ENCODE measurements at places on chromosomes 12 and 14. TPM values are rescaled to one million over a fixed set of nuclear protein-coding genes. Genes with fewer than 3 reads are reported as not detected.

- no peak overlapping the region for H3K27ac ChIP-seq
- no peaks in the 10 kb centered on the region for H3K27me3 ChIP-seq
- no peak overlapping the region for H3K4me3 ChIP-seq
- DNase-seq: no peak
Observed at GRCh38 chr12:15741082-15741481, 48.1 kb downstream of the EPS8 start.

DNA sequence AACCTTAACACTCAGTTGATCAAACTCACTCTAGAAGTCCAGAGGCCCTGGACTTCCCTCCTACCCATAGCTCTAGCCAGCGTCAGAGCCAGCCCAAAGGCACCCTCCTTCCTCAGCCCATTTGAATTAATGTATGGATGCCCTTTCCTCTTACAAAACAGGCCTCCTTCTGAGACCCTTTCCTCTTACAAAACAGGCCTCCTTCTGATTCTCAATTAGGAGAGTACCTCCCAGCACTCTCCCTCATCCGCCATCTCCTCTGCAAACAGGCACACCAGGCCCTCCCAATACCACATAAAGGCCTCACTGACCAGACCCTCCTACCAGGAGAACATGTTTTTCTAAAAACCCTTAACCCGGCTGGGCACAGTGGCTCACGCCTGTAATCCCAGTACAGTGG is 65.7 kb downstream of the MOK start:
- no peaks in the 10 kb centered on the region for H3K36me3 ChIP-seq
- peaks cover 15% of the 10 kb centered on the region for H3K4me1 ChIP-seq
- no peaks in the 10 kb centered on the region for H3K27me3 ChIP-seq
- no peak overlapping the region for H3K27ac ChIP-seq

- H3K27ac ChIP-seq: peak overlapping the region; percentile 2
- H3K36me3 ChIP-seq: peaks cover 22% of the 10 kb centered on the region
- no peak overlapping the region for H3K4me3 ChIP-seq
- H3K27me3 ChIP-seq: no peaks in the 10 kb centered on the region
Observed at GRCh38 chr14:74792249-74793039, 29.3 kb downstream of the YLPM1 start.

DNA sequence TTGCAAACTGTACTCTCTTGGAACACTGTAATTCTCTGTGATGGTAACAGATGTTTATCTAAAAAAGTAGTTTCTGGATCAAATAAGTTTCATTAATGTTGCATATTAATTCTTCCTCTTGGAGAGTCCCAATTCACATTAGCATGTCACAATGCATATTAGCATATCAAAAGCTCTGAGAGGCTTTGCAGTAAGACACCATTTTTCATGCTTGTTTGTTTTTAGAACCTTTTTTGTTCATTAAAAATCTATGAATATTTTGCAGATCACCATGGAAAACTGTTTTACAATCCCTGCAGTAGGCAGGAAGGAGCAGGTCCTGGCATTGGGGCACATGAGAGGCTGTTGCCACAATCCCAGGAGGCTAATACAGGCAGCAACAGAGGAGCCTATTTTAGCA is 180.7 kb downstream of the KCNH5 start:
- H3K4me1 ChIP-seq: no peaks in the 10 kb centered on the region
- no peaks in the 10 kb centered on the region for H3K27me3 ChIP-seq
- no peak overlapping the region for H3K4me3 ChIP-seq
- H3K36me3 ChIP-seq: no peaks in the 10 kb centered on the region
- no peak for DNase-seq

DNA sequence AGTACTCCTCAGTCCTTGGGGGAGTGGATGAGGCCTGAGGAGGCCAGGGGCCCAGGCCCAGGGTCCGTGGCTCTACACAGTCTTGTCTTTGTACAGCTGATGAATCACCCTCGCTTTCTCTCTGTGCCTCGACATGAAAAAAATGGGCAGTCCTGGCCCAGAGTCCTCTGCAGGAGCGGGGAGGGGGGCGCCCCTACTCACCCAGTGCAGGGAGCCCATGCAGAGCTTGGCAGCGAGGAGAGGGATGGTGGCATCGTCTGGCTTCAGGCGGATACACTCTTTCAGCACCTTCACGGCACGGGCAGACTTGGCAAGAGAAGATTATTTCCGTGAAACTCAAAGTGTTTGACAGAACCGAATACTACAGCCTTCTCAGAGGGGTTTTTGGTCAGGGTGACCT is 159.3 kb downstream of the TTC7B start:
- H3K36me3 ChIP-seq: peaks cover 27% of the 10 kb centered on the region
- no peaks in the 10 kb centered on the region for H3K27me3 ChIP-seq
- H3K4me1 ChIP-seq: peaks cover 6% of the 10 kb centered on the region
- H3K4me3 ChIP-seq: no peak overlapping the region

DNA sequence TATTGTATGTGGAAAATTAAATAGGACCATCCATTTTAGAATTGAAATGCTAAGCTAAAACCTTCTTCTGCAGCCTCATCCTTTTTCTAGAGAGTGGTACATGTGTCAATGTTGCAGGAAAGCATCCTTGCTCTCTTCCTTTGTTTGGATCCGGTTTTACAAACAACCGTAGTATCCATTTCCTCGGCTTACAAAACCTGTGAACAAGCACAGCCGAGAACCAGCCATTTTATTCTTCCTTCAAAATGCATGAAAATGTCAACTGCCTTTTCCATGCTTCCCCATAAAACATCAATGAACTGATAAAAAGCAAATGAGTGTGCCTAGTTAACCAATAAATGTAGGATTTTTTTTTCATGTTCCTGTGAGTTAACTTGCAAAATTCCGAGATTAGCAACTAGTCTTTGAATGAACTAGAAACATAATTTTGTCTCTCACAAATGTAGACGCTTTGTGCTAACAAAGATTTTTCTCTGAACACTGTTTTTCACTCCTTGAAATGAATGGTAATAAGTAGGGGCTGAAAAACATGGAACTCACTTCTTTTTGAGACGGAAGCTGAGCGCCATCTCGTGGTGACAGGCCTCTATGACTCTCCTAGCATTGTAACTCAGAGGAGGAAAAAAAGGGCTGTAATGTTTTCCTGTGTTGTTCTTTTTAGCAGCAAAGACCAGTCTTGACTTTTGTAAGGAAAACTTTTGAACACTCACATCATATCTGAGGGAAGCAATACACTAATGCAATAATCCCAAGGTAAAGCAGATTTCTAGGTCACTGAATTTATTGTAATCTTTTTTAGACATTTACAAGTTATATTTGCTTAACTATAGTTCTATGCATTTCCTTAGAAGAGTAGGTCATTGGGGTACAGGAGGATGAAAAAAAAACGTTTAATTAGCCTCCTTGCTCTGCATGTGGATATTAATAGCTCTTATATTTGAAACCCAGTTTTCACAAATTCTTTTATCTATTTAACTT is 157.4 kb upstream of the FOXG1 start:
- H3K27ac ChIP-seq: no peak overlapping the region
- DNase-seq: peak; percentile 82
- H3K27me3 ChIP-seq: no peaks in the 10 kb centered on the region
- H3K4me3 ChIP-seq: no peak overlapping the region

- no peak for DNase-seq
- no peak overlapping the region for H3K4me3 ChIP-seq
- peaks cover 35% of the 10 kb centered on the region for H3K4me1 ChIP-seq
- H3K27me3 ChIP-seq: no peaks in the 10 kb centered on the region
Observed at GRCh38 chr12:96343347-96343954, 56.8 kb downstream of the CDK17 start.

DNA sequence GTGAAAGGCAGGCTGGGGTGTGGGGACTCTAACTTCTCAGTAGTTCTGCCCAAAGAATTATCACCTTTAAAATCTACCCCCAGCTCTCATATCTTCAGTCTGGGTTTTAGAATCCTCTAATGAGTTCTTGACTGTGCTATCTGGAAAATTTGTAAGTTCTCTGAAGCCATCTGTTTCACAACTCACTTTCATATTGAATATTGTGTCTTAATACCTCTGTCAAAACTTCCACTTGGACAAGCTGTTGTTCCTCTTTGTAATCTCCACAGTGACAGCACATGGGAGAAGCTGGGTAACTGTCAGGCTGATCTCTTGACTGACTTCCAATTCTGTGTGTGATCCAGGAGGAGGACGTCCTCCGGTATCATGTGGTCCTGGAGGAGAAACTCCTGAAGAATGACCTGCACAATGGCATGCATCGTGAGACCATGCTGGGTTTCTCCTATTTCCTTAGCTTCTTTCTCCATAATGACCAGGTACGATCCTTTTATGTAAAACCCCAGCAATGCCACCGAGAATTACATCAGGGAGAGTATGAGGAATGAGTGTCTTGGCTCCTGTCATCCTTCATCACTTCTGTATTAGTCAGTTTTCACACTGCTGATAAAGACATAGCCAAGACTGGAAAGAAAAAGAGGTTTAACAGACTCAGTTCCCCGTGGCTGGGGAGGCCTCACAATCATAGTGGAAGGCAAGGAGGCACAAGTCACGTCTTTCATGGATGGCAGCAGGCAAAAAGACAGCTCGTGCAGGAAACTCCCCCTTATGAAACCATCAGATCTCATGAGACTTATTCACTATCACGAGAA is 111.9 kb downstream of the STAB2 start:
- no peaks in the 10 kb centered on the region for H3K4me1 ChIP-seq
- no peak overlapping the region for H3K4me3 ChIP-seq
- no peak overlapping the region for H3K27ac ChIP-seq
- no peaks in the 10 kb centered on the region for H3K27me3 ChIP-seq
- no peak for DNase-seq
- no peaks in the 10 kb centered on the region for H3K36me3 ChIP-seq

DNA sequence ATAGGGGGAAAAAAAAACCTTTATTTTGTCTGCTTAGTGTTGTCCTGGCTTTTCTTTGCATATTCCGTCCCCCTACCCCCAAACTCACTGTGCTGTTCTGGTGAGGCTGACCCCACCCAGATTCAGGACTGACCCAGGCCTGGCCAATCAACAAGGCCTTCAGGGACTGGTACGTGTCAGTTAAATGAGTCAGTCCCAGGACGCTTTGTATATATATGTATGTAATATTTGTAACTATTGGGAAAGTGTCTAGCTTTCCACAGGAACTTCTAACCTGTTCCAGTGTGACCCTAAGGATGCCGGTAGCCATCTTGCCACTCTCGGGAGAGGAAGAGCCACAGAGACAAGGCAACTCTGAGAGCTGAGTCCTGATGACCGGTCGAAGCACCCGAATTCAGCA is 107.4 kb downstream of the VCPKMT start:
- no peak overlapping the region for H3K27ac ChIP-seq
- no peak overlapping the region for H3K4me3 ChIP-seq
- peaks cover 5% of the 10 kb centered on the region for H3K4me1 ChIP-seq

DNA sequence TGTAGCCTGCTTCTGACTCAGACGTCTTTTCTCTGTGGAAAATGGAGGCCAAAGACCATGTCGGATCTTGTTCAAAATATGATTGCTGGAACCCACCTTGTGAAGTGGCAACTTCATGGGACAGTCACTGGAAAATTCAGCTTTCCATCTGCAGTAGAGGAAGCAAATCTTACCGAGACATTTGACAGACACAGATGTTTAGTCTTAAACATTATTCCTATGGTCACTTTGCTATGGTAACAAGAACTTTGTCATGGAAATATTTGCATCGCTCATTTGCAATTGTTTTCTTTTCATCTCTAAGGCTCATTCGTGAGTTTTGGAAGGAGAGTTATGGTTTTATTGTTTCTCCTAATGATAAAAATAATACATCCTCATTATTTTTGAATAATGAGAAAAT is 98.3 kb upstream of the HIF1A start:
- H3K4me1 ChIP-seq: peaks cover 14% of the 10 kb centered on the region
- no peak overlapping the region for H3K4me3 ChIP-seq
- no peaks in the 10 kb centered on the region for H3K27me3 ChIP-seq
- no peaks in the 10 kb centered on the region for H3K36me3 ChIP-seq

GRCh38 chr12:123973552-123974341 is 732 bp downstream of the ZNF664 start:
- no peaks in the 10 kb centered on the region for H3K27me3 ChIP-seq
- peak; percentile 52 for DNase-seq
- H3K4me1 ChIP-seq: peaks cover 25% of the 10 kb centered on the region
- peaks cover 6% of the 10 kb centered on the region for H3K36me3 ChIP-seq

- no peak overlapping the region for H3K27ac ChIP-seq
- H3K36me3 ChIP-seq: no peaks in the 10 kb centered on the region
- no peak overlapping the region for H3K4me3 ChIP-seq
- H3K27me3 ChIP-seq: no peaks in the 10 kb centered on the region
- DNase-seq: peak; percentile 33
Observed at GRCh38 chr12:95169368-95169767, 47.9 kb downstream of the FGD6 start.

GRCh38 chr12:4626543-4626942 is 22.3 kb downstream of the AKAP3 start:
- no peaks in the 10 kb centered on the region for H3K36me3 ChIP-seq
- no peak overlapping the region for H3K27ac ChIP-seq
- no peak for DNase-seq

DNA sequence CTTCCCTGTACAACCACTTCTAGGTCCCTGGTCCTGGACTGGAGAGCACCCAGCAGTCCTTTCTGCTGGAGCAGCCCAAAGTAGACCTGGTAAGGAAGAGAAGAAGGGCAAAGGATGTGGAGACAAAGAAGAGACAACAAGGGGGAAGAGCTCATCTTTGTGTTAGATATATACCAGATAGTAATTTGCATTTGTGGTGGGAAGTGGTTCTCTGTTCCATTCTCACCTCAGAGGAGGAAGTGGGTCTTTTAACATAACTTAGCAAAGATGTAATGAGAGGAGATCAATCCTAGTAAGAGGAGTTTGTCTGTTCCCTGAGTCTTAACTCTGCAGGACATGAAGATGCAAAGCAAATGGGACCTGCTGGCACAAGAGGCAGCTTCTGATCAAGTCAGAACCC is 8.0 kb downstream of the CCDC198 start:
- no peaks in the 10 kb centered on the region for H3K36me3 ChIP-seq
- no peak overlapping the region for H3K4me3 ChIP-seq
- no peak for DNase-seq
- no peaks in the 10 kb centered on the region for H3K27me3 ChIP-seq

GRCh38 chr12:94791933-94792332 is 141.6 kb upstream of the TMCC3 start:
- H3K36me3 ChIP-seq: no peaks in the 10 kb centered on the region
- H3K27ac ChIP-seq: no peak overlapping the region
- H3K4me1 ChIP-seq: no peaks in the 10 kb centered on the region
- no peaks in the 10 kb centered on the region for H3K27me3 ChIP-seq
- H3K4me3 ChIP-seq: no peak overlapping the region
- no peak for DNase-seq

- H3K27me3 ChIP-seq: no peaks in the 10 kb centered on the region
- H3K27ac ChIP-seq: no peak overlapping the region
- no peaks in the 10 kb centered on the region for H3K4me1 ChIP-seq
- peaks cover 100% of the 10 kb centered on the region for H3K36me3 ChIP-seq
- DNase-seq: no peak
- H3K4me3 ChIP-seq: no peak overlapping the region
Observed at GRCh38 chr14:72942934-72943333, 16.7 kb downstream of the DCAF4 start.

The MYF6 gene
- total RNA-seq: not detected

The MANSC4 gene
- not detected for total RNA-seq

The MTA1 gene
- 118 TPM for total RNA-seq

The FOXA1 gene
- total RNA-seq: 20.6 TPM

The GNB3 gene
- total RNA-seq: not detected

The FOXG1 gene
- not detected for total RNA-seq

The B4GALNT3 gene
- 246 TPM for total RNA-seq

The PMCH gene
- not detected for total RNA-seq
